ENCODE measurements at places on chromosomes 2 and 18.

- DNase-seq = no peak
These were observed 118.7 kb downstream of the KCTD1 start for GRCh38 chr18:26429535-26430226.

DNA sequence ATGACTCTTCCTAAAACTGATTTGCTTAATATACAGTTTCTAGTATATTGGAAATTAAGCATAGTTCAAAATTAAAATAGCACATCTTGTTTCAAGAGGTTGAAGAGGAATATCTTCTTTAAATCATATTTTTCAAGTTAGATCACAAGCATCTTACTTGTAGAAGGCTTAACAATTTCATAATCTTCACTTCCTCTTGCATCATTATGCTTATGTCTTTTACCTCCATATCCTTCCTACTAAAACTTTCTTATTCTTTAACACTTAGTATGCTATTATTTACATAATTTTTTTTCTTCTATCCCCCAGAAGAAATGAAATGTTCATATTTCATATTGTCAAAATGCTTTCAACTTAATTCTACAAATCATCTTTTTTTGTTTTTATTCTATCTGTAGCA is 1354.9 kb upstream of the TMEFF2 start:
- no peak for DNase-seq

DNA sequence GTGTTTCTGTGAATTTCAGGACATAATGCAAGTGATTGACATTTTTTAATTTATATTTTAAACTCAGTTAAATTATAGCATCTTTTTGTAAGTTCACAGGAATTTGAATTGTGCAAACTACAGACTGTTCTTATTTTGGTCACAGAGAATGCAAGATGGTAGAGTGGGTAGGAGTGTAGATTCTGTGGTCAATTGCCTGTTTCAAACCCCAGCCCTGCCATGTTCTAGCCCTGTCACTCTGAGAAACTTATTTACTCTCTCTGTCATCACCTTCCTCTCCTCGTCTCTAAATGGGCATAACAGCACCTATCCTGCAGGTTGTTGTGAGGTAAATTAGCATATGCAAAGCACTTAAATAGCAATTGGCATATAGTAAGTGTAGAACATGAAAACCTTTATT is 879.8 kb downstream of the CPS1 start:
- DNase-seq = no peak

- no peak for DNase-seq
These were observed 23.6 kb downstream of the ALPK2 start for GRCh38 chr18:58605027-58606020.

- no peak for DNase-seq
These were observed 22.9 kb downstream of the MAPRE2 start for GRCh38 chr18:35063875-35064690.

DNA sequence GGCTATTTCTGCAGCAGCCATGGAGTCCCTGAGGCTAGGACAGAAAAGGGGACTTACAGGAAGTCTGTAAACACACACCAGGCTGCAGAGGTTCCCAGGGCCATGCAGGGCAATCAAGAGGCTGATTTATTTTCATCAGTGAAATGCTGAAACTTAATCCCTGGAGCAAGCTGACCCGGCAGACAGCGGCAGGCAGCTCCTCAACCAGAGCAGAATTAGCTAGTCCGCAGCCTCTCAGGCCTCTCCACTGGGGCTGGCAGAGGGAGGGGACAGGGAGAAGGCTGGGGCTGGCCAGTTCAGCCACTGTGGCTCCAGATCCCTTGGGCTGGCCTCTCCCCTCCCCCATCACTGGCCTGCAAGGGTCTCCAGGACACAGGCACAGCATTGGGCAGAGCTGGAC is 136.3 kb downstream of the TNS1 start:
- DNase-seq = no peak

- DNase-seq = no peak
These were observed 11.6 kb downstream of the FECH start for GRCh38 chr18:57574866-57575265.

- DNase-seq = no peak
These were observed 189.4 kb upstream of the CWC22 start for GRCh38 chr2:180196419-180196977.

DNA sequence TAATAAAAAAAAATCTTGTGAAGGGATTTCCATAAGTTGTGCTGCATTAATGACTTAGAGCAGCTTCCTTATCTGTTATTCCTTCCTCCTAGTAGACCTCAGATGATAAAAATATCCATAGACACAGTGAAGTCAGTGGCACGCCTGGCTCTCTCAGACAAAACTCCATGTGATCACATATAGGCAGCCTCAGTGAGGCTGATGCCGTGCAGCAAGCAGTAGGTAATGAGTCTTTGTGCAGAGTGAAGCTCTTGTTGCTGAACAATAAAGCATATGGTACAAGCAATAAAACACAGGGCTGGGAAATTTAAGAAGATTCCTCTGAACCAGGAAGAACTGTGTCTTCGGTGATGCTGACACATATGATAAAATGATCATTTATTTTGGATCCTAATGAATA is 102.7 kb downstream of the CSRNP3 start:
- DNase-seq = no peak

GRCh38 chr2:193980599-193980998 is 1676.4 kb upstream of the SLC39A10 start:
- DNase-seq = no peak

- no peak for DNase-seq
These were observed 326.3 kb downstream of the GBX2 start for GRCh38 chr2:235841863-235842262.

DNA sequence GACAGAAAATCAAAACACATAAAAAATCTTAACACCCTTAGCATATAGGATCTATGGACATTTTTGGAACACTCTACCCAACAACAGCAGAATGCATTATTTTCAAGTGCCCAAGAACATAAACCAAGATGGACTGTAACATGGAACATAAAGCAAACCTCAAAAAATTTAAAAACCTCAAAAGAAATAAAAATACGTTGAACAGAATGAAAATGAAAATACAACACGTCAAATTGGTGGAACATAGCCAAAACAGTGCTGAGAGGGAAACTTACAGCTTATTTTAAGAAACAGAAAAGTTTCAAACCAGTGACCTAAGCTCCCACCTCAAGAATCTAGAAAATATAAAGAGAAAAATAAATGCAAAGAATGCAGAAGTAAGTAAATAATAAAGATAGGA is 58.3 kb upstream of the BCL2L11 start:
- DNase-seq = no peak

DNA sequence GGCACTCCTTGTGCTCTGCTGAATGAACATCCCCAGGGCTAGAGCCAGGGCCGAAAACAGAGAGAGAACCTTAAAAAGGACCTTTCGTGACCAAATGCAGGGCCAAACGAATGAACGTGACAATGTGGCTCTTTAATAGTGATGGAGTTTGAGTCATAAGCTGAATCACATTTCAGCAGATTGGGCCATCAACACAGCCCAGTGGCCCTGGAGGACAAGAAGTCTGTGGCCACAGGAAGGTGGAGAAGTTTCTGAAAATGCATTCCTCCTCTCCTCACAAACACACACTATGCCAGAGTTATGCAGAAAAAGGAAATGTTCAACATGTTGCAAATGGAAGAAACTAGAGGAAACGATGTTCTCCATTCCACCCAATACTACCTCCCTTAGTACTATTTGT is 415.8 kb downstream of the HRH4 start:
- DNase-seq = no peak

DNA sequence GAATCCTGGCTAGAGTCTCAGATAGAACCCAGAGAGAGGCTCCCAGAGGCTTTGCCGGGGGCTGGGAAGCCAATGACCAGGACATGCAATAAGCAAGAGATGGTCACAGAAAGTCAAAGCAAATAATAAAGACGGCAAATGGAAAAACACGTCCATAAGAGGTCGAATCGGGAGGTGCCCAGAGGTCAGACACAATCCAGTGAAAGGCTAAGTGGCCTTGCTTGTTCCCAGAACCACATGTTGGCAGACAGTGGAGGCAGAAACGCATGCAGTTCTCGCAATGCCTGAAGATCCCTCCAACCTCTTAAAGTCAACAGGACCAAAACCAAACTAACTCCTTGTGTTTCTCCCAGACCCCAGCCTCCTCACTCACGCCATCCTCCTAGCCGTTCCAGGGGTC is 3.0 kb downstream of the CYB5A start:
- no peak for DNase-seq

DNA sequence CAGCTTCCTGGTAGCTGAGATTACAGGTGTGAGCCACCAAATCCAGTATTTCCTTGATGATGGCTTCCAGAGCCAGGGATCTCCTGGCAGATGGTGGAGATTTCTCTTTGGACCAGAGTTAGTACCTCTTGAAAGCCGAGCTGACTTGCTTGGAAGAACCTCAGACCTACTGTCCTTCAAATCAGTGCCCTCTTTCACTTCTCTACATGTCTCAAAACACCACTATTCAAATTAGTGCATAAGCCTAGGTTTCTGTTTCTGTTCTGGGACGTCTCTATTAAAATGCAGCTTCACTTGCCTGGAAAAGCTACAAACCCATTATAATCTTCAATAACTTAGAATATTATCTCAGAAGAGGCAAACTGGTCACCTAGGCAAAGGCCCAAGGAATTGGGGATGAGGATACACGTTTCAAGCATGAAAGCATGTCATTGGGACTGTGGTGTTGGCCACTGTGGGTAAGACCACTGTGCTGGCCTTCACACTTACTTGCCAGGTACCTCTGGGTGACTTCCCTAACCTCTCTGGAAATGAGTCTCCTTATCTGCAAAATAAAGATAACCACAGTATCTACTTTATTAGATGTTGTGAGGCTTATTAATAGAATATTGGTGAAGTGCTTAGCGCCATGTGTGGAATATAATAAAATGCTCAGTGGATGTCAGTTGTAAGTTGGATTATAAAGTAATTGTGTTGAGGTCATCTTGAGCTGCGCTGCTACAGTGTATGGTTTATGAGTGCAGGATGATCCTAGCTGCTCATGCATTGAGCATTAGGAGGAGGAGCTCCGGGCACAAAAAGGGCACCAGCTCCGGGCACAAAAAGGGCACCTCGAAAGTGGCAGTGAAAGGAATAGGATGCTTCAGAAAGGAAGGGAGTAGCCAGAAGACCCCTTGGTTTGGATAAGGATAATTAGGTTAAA is 84.5 kb downstream of the DOCK10 start:
- DNase-seq = peak; percentile 74

- DNase-seq = peak; percentile 73
These were observed 10.8 kb downstream of the AGFG1 start for GRCh38 chr2:227482638-227483340.

- no peak for DNase-seq
These were observed 10.5 kb upstream of the TMEM177 start for GRCh38 chr2:119668546-119668945.

DNA sequence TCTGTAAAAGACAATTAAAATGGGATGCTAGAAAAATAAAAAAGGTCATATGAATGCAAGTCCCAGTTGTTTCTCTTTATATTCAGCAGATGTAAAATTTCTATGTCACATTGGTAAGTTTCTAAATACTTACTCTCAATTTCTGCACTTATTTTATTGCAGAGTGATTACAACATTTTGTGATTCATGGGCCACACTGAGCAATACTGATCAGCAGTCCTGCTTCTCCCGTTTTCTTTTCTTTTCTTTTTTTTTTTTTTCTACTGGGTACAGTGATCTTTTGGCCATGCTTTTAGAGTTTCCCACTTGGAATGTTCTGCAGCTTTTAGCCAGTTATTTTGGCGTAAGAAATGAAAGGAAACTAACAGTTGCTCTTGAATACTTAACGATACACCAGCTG is 38.8 kb downstream of the LIMS1 start:
- no peak for DNase-seq

DNA sequence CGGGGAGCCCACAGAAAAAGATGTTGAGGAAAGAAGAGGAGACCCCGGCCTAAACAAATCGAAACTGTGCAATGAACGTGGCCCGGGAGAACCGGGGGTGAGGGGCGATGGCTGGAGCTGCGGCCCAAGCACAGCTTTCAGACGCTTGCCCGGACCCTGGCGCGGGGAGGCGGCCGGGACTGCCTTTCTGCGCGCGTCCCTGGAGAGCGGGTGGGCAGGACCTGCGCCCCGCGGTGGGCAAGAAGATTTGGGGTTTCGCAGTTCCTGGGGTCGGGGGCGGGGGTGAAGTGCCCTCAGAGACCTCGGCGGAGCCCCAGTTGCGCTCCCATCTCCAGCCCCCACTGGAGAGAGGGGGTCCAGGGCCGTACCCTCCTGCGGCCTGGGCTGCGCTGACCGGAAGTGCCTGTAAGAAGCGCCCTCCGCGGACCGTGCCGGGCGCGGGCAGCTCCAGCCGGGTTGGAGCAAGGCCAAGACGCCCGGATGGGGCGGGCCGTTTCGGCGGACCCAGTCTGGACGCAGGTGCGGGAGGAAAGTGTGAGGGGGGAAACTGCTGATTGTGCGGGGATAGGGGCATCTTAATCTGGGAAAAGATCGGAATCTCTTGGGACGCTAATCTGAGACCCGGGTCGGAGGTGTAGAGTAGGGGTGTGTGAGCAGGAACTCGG is 11.6 kb downstream of the EN1 start:
- DNase-seq = no peak

- no peak for DNase-seq
These were observed 53.0 kb downstream of the ASXL2 start for GRCh38 chr2:25825238-25825637.

DNA sequence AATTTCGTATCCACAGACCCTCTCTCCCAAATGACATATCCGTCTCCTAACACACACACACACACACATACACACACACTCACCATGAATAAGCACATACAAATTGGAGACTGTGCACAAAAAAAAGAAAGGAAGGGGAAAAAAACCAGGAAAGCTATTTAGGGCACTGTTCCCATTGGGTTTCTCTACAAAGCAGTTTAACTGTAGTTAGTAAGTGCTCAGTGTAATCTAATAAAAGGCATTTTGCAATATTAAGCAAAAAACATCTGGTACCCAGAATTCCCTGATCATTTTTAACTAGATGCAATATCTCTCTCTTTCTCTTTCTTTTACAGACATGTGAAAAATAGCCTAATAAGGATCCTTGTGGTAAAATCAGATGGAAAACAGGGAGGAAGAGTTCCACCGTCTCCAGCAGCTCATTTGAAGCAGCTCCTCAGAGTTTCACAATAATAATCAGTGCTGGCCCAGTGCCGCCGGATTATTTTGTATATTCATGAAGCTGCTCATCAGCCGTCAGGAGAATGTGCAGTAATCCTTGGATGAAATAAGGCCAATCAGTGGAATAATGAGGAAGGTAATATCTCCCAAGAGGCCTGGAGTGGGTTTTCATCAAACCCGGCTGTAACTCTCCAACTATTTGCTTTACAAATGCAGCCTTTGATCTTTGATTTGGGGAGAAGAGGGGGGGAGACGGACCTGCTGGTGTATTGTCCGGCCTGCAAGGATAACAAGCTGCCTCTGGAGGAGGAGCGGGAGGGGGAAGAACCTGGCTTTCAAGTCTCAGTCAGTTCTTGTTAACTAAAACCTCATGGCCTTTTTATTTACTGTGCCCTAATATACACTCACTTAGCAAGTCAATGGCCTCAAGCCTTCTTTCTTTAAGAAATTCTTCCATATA is 227.6 kb upstream of the SMIM21 start:
- DNase-seq = no peak

GRCh38 chr2:101116841-101117552 is 34.2 kb downstream of the TBC1D8 start:
- DNase-seq = no peak

- no peak for DNase-seq
These were observed 308.7 kb upstream of the SALL3 start for GRCh38 chr18:78670778-78671391.

- no peak for DNase-seq
These were observed 97.8 kb upstream of the GLI2 start for GRCh38 chr2:120637847-120638246.

- DNase-seq = no peak
These were observed 81.7 kb downstream of the SDC1 start for GRCh38 chr2:20143263-20143662.

GRCh38 chr2:160367887-160368286 is 125.7 kb downstream of the RBMS1 start:
- no peak for DNase-seq

- DNase-seq = no peak
These were observed 42.1 kb upstream of the CREG2 start for GRCh38 chr2:101429453-101429852.

Data from GM13977 (cell line).